Lung (tissue), 17 donors: ENCODE measurements at places on chromosomes 12 and 14.

GRCh38 chr12:95625012-95625411 lies 73.7 kb upstream of the USP44 start:
- no peak for DNase-seq

GRCh38 chr12:117412465-117413188 lies 51.2 kb upstream of the NOS1 start:
- DNase-seq = no peak

DNA sequence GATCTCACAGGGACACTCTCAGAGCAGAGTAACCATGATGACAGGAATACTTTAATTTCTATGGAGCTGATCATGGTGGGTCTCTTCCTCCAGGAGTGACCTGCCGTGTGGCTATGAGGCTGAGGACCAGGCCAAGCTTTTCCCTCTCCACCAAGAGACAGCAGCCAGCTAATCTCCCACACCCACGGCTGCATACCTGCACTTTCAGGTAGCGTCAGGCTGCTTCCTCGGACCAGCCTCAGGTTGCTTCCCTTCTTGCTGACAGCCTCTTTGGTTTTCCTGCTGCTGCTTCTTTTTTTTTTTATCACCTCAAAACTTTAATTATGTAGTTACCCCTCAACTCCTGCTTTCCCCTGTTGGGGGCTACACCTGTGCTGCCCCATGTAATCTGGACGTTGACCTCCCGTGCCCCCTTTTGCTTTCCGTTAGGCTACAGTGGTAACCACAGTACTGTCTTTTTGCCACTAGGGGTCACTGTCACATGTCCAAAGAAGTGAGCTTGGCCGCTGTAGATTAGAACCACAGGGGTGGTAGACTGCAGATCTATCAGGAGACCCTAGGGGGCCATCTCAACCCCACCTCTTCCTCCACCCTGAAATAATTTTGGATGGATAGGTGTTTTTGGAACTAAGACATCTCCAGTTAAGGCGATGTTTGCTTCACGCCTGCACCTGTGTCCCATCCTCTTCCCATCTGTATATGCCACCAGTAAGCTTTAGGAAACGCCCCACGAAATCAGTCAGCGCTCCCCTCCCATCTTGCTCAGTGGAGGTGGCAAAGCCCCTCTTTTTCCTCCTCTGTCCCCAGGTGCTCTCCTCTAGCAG lies 7.8 kb upstream of the PIP4K2C start:
- DNase-seq = peak; percentile 80

- DNase-seq = no peak
Measured at GRCh38 chr12:75317784-75318183, 12.3 kb downstream of the CAPS2 start.

DNA sequence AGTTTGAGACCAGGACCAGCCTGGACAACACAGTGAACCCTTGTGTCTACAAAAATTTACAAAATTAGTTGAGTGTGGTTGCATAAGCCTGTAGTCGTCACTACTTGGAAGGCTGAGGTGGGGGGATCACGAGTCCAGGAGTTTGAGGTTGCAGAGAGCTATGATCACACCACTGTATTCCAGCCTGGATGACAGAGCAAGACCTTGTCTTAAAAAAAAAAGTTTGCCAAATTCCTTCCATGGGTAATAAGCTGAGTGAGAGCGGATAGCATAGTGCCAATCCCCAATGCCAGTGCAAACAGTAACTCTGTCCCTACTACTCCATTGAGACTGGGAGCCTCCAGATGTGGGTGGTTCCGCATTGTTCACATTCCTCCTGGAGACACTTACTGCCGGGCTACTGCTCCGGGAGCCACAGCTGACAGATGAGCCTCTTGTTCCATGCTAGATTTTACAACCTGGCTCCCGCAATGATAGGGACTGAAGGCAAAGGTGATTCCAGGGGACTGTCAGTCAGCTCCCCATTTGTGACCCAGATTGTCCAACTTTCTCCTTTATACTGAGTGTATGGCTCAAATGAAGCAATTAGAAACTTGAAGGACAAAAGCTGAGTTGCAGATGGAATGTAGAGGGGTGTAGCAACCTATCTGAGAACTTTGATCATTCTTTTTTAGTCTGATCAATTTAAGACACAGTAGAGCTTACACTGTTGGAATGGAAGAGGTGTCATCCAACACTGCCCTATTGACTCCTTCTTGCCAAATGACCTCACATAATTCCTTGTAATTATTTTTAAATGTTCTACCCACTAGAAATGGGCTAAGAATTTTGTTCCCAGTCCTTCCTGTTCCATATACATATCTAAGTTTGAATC lies 13.4 kb upstream of the FRMD6 start:
- no peak for DNase-seq

DNA sequence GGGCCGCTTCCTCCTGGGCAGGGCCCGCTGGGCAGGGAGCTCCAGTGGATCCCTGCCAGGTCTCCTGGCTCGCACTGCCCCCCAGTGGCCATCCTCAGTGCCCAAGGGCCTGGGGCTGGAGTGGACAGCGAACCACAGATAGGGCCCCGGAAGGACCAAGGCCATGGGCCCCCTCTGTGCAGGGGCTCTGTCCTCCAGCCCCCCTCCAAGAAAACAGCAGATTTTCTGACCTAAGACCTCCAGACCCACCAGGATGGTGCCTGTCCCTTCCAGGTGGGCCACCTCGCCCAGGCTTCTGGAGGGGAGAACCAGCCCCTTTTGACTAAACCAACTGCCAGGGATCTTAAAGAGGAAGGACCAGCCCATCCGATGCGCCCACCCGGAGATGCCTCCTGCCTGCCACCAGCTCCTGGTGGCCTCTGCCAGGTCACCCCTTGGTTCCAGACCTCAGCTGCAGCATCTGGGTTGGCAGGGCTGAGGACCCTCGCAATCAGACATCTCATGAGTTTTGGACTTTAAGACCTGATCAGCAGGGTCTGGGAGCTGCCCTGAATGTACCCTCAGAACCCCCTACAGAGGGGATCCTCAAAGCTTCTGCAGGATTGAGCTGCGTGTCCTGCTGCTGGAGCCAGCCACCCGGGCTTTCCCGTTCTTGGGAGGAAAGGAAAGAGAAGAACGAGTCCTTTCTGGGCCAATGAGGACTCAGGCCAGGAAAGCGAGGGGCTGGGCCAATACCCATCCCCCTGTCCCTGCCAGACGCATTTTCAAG lies 325.8 kb upstream of the DIO3 start:
- peak; percentile 61 for DNase-seq

DNA sequence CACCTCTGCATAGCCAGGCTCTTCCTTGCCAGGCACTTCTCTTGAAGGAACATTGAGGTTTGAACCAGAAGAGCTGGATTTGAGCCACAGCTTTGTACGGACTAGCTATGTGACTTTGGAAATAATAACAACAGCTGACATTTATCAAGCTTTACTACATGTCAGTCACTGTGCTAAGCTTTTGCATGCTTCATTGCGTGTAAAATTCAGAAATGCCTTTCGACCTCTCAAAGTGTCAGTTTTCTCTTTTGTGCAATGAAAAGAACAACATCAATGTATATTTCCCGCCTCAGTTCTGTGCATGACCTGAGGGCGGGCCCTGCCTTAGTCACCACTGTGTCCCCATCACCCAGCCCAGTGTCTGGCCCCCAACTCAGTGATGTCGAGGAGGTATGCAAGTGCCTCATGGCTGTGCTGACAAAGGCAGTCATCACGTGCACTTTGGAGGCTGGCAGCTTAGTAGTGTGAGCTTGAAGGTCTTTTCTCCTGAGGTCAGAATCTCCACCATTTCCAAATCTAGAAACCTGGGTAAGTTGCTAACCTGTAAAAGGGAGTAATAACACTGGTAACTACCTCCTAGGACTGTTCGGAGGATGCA lies 17.9 kb upstream of the AQP2 start:
- DNase-seq = no peak

GRCh38 chr14:72615451-72616121 lies 278.3 kb downstream of the DPF3 start:
- no peak for DNase-seq

DNA sequence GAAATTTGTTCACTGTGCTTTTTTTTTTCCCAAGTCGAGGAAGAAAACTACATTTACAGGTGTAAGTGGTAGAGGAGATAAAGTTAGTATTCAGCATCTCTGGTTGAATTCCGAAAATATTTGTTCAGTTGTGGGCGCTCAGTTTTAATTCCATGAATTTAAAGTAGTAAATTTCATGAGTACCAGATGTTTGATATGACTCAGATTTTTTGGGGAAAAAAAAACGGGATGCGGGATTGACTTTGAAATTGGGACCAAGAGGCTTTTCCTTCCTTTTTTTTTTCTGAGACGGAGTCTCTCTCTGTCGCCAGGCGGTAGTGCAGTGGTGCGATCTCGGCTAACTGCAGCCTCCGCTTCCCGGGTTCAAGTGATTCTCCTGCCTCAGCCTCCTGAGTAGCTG lies 1.6 kb downstream of the TULP3 start:
- no peak for DNase-seq

- peak; percentile 64 for DNase-seq
Measured at GRCh38 chr12:38904537-38905479, 583 bp downstream of the CPNE8 start.

- no peak for DNase-seq
Measured at GRCh38 chr14:89327771-89328212, 89.2 kb downstream of the FOXN3 start.

DNA sequence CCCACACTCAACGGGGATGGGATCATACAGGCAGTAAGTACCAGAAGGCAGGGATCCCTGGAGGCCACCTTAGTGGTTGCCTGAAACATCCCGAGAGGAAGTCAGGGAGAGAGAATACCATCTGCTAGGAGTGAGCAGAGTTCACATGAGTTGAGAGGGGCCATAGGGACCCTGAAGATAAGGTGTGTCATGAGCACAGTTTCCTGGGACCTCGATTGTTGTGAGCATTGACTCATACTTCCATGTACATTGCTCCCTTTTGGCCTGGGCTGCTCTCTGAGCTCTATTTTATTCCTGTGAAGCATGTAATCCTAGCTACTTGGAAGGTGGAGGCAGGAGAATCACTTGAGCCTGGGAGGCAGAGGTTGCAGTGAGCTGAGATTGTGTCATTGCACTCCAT lies 120.5 kb downstream of the TBC1D30 start:
- no peak for DNase-seq

DNA sequence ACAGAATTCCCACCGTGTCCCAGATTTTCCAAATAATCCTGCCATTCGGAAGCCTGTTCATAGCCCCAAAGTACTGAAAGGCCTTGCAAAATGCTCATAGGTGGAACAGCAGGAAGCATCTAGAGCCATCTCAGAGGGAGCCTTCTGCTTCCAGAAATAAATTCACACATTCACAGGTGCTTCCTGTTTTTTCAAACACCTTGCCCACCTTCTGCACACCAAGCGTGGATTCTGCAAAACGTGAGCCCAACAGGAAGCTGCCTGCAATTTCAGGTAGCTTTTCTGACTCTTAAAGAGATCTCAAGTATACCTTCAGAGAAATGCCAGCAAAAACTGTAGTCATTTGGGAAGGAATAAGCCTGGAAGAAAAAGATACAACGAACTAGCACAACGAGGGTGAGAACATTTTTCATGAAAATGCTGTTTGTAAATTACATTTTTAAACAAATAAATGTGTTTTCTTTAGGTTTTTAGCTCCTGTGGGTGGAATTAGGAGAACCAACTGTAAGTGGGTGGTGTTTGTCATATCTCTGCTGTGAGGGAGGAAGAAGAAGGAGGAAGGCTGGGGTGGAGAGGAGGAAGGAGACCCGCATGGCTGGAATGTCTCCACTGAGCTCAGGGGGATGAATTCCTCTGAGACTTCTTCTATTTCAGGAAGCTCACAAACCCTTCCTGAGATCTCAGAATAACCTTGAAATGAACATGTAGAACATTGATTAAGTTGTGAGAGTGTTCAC lies at the start of gene IFNG-AS1:
IFNG-AS1 (plus strand) TSS at position 264 of the 737 bp plus-strand sequence.
- no peak for DNase-seq

- DNase-seq = no peak
Measured at GRCh38 chr12:1920436-1920835, 2.0 kb upstream of the CACNA2D4 start.

DNA sequence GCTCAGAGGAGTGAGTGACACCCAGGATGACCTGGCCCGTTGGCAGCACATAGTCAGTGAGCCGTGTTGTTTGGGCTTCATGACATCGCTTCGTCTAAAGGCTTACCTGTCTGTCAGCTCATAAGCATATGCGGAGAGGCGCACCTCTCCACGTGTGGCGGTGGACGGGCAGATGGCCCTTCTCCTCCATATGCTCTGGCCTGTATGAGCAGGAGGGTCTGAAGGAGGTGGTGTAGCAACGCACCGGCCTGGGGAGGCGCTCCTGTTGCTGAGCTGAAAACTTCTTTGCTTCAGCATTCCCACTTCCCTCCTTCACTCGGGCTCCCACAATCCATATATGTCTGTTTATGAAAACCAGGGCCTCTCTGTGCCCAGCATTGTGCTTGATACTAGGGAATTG lies 186.1 kb downstream of the TSPAN9 start:
- no peak for DNase-seq

DNA sequence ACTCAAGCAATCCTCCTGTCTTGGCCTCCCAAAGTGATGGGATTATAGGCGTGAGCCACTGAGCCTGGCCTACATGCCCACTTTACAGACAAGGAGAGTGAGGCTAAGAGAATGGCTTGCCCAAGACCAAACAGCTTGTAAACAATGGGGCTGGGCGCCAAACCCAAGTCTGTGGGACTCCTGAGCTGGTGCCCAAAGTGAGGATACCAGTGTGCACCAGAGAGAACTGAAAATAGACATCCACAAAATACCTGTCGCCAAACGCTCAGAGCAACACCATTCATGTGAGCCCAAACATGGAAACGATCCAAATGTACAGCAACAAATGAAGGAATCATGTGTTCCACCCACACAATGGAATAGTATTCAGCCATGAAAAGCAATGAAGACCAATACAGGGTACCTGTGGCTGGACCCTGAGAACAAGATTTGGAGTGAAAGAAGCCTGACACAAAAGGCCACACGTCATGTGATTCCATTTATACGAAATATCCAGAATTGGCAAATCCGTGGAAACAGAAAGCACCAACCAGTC lies 38.2 kb downstream of the CCNK start:
- DNase-seq = peak; percentile 11

GRCh38 chr12:106954462-106955376 lies 988 bp upstream of the TMEM263 start:
- peak; percentile 19 for DNase-seq

DNA sequence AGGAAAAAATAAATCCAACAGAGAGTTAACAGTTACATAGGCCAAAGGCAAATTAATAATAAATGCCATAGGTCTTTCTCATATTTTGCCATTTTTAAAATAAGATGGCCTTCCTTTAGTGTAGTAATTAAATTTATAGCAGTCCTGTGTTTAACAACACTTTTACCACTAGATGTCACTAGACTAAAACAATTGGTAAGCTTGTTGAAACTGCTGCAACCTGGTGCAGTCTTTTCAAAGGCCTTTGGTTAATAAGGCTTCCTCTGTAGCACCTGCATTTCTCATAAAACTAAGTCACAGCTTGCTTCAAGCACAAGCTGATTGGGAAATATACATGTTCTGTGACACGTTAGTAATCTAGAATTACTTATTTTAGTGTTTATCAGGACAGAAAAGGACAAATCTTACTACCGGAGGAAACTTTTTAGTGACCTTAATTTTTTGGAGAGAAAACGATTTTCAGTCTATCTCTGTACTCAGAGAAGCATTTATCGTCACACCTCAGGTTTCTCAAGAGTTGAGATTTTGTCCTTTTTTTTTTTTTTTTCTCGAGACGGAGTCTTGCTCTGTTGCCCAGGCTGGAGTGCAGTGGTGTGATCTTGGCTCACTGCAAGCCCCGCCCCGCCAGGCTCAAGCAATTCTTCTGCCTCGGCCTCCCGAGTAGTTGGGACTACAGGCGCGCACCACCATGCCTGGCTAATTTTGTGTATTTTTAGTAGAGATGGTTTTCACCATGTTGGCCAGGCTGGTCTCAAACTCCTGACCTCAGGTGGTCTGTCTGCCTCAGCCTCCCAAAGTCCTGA lies 20.0 kb downstream of the BORCS5 start:
- DNase-seq = peak; percentile 88
